Activated T-helper 2 cell treated with anti-CD3 and anti-CD28 coated beads, Interferon-gamma antibody, Interleukin-2, Interleukin-4, amounts not matched to agents 10 μg/mL and 5 μg/mL and 100 μg/mL, durations not matched to agents 14 hours and 24 hours and 36 hours (primary cell): ENCODE measurements at places on chromosomes 13 and 19. TPM values are rescaled to one million over a fixed set of nuclear protein-coding genes. Genes with fewer than 3 reads are reported as not detected.

Gene KLK4
- not detected in 2 replicates for total RNA-seq

Gene SMIM44
- not detected in 2 replicates for total RNA-seq

Gene RYR1
- 8.0 and 8.7 TPM in 2 replicates for total RNA-seq

Gene CACNG7
- not detected in 2 replicates for total RNA-seq

Gene ZNF560
- not detected in 2 replicates for total RNA-seq

Gene GIPC3
- total RNA-seq, result 0.16 and 0.32 TPM in 2 replicates

Gene CEACAM7
- total RNA-seq, result not detected in 2 replicates

Gene FAM32A
- total RNA-seq, result 65.6 and 68.6 TPM in 2 replicates

Gene FAAP24
- 9.8 and 10.7 TPM in 2 replicates for total RNA-seq

Gene ATP4A
- total RNA-seq, result not detected in 2 replicates

Gene FFAR3
- 0.92 and 1.2 TPM in 2 replicates for total RNA-seq

Gene CYP2B6
- total RNA-seq, result not detected in 2 replicates
